ENCODE measurements at places on chromosomes 13 and 19.

GRCh38 chr19:14370940-14371280 lies 10.3 kb upstream of the ADGRE5 start:
- DNase-seq = no peak

- DNase-seq = peak; percentile 69
Measured at GRCh38 chr13:24671386-24672113, 8.7 kb upstream of the ATP12A start.

GRCh38 chr13:26497968-26498511 lies 59.4 kb upstream of the WASF3 start:
- DNase-seq = no peak

GRCh38 chr19:46015687-46016425 lies 7.0 kb downstream of the PGLYRP1 start:
- DNase-seq = no peak

DNA sequence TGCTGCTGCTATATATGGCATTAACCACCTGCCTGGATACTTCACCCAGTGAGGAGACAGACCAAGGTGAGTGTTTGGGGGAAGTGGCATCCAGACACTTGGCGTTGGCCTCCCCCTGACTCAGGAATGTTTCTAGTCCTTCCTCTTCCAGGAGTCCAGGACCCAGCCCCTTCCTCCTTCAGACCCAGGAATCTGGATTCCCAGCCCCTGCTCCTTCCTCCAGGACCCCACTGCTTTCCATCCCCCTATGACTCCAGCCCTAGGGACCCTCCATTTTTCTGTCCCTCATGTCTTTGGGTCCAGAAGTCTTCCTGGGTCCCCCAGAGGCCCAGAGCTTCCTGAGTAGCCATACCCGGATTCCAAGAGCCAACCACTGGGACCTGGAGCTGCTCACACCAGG lies 2.1 kb downstream of the PRRG2 start:
- DNase-seq = no peak
